ENCODE measurements at places on chromosomes 2 and 18.

GRCh38 chr2:129641371-129641770 lies 338.1 kb upstream of the RAB6C start:
- DNase-seq = no peak

- no peak for DNase-seq
Measured at GRCh38 chr2:23589220-23589647, 204.3 kb downstream of the KLHL29 start.

DNA sequence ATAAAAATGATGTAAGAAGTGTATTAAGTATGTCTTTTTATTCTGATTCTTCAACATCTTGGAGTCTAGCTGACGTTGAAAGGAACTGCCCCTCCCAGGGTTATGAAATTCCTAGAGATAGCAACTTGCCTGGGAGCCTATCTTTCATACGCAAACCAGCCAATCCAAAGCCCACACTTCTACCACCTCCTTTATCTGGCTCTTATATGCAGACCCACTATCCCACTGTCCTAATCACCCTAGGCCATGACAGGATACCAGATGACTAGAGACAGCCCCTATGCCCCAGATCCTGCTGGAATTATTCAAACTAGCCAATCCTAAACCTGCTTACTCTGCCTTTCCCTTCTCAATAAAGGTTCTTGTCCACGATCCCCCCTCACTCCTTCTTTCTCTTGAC lies 11.8 kb upstream of the CDC42EP3 start:
- DNase-seq = no peak

DNA sequence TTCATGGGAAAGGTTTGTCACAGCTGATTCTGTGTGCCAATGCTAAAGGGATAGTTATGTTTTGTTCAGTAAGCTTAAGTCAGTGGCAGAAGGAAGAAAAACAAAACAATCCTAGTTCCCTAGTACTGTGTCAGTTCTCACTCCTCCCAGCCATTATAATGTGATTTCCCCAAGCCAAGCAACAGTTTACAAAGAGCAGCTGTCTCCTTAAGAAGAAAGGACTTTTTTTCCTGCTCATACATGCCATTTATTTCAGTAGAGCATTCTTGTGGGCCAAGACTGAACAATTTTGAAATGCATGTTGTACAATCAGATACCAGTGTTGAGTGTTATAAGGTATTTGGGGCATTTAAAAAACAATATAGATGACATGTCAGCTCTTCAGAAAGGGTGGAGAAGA lies 52.1 kb downstream of the NEMP2 start:
- DNase-seq = no peak

DNA sequence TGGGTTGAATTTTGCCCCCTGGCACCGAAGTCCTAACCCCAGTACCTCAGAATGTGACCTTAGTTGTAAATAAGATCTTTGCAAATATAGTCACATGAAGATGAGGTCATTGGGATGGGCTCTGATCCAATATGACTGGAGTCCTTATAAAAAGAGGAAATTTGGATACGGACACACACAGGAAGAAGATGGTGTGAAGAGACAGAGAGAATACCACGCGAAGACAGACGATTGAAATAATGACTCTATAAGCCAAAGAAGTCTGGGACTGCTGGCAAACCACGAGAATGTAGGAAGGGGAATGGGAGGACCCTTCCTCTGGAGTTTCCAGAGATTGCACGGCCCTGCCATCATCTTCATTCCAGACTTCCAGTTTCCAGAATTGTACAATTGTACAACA lies 98.6 kb downstream of the CPO start:
- DNase-seq = no peak

DNA sequence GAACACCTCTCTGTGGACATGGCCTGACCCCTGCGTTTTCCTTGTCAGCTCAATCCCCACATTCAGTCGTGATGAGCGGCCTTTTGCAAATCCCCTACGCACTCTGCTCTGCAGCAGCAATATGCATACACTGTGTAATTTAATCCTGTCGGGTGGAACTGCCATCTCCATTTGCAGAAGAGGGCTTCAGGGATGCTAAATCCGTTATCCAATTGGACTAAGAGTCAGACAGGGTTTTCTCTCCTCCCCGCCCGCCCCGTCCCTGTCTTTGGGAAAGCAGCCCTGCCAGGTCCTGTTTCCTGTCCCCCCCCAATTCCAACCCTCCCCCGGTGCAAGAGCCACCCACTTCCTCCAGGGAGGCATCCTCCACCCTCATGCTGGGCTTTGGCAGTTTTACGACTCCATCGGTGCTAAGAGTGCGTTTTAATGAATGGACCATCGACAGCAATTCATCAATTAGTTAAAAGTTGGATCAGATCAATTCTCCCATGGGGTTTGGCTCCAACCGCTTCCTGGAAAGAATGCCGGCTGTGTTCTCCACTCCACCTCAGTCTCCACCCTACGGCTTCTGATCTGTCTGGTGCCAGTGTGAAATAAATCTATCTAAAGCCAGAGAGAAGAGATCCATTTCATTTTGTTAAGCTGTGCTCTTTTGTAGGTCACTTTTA lies 53.5 kb upstream of the ASAP2 start:
- DNase-seq = no peak

GRCh38 chr2:194252127-194252526 lies 1404.9 kb upstream of the SLC39A10 start:
- no peak for DNase-seq

GRCh38 chr2:127045792-127046501 lies 61.0 kb downstream of the BIN1 start:
- DNase-seq = no peak

DNA sequence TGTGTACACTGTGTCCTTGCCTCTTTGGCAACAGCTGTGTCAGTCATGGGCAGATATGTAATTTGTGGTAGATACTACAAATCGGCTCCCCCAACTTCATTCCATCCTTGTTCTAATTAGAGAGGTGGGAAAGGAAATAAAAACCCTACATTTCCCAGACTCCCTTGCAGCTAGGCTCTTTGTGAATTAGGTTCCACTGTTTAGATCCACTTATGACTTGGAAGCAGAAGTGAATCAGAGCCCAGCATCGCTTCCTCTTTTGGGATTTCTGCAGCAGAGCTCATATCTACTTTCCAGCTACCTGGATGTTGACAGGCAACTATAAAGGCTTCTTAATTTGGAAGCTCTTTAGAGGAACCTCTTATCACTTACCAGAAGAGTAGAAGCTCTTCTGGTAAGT lies 34.1 kb upstream of the NARS1 start:
- no peak for DNase-seq

GRCh38 chr2:239731422-239731821 lies 293.7 kb downstream of the NDUFA10 start:
- no peak for DNase-seq

DNA sequence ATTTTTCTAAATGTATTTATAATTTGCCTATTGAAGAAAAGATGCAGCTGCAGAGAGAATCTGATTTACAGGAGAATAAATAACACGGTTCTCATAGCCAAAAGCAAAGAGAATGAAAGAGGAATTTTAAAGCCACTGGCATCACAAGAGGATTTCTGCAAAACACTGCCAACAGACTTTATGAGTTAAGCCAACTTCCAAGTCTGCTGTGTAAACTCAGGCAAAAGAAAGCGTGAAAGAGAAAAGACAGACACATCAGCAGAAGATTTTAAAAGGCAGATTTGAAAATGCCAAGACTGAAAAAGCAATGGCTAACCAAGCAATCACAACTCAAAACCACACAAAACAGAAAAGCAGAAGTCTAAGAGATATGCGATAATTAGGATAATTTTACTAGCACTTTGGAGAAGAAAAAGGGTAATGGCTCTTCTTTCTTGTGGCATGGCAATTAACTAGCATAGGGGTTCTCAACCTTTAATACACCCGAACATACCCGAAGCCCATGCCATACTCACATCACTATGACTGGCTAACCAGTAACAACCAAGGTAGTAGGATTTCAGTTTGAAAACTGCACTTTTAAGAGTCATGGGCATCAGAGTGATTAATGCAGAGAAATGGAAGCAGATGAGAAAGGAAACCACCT lies 4.9 kb downstream of the DARS1 start:
- no peak for DNase-seq

- no peak for DNase-seq
Measured at GRCh38 chr18:57984490-57985115, 59.4 kb upstream of the NEDD4L start.

DNA sequence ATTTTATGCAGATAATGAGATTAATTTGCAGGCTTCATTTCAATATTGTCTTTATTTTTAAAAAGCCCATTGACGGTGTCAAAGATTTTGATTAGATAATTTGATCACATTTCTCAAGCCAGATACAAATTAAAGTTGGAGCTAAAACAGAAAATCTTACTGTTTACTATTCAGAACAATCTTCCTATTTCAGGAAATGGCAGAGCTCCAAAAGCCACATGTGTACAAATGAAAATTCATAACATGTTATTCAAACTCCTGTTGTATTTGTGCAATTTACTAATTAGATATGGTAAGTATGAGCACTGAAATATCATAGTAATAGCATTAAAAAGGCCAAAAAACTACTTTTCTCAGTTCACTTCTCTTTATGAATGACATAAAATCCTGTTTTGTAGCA lies 682.9 kb downstream of the KCNJ3 start:
- DNase-seq = no peak

DNA sequence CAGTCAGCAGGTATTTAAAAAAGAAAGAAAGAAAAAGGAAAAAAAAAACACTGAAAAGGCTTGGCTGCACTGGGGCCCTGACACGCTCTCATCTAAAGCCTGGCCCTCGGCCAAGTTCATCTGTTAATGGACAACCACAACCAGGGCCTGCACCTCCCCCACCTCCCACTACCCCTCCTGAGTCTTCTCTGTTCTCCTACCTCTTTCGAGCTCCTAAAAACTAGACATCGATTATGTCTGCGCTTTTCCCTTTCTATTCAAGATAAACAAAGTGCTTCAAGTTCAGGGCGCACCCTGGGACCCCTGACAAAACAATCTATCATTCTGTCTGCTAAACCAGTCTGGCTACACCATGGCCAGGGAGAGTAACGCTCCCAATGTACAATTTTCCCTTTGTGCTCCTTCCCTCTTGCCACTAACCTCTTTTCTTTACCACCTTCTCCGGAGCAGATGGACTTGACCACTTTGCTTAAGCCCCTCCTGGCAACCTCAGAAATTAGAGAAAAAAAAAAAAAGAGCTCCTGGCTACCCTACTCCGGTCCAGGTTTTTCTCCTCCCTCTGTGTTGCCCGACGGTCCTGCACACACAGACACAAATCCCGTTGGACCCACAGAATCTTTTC lies 22.7 kb downstream of the BCL11A start:
- no peak for DNase-seq

- DNase-seq = no peak
Measured at GRCh38 chr2:128405981-128406613, 87.4 kb upstream of the HS6ST1 start.

DNA sequence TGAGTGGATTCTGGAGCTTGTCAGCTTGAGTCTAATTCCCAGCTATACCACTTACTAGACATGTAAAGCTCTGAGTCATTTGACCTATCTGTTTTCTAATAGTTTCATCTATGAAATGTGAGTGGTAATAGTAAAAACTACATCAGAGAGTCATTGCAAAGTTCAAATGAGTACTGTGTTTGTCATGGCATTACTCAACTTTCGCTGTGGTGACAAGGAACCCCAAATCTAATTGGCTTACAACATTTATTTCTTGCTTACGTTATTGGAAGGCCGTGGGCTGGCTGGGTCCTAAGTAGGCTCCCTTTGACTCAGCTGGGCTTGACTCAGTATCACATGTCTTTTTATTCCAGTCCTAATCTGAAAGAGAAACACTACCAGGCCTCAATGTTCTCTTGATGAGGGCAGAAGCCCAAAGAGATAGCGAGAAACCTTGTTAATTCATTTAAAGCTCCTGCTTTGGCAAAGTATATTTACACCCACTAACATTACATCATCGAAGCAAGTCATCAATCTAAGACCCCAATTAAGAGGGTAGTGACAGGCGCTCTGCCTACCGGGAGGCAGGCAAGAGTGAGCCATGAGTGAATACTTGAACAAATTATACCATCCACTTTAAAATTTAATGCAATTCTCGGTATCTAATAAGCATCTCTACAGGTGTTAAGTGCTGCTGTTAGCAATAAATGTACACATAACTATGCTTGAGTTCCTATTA lies 431.8 kb upstream of the SPHKAP start:
- DNase-seq = no peak

- no peak for DNase-seq
Measured at GRCh38 chr2:47187069-47187468, 32.0 kb upstream of the STPG4 start.

DNA sequence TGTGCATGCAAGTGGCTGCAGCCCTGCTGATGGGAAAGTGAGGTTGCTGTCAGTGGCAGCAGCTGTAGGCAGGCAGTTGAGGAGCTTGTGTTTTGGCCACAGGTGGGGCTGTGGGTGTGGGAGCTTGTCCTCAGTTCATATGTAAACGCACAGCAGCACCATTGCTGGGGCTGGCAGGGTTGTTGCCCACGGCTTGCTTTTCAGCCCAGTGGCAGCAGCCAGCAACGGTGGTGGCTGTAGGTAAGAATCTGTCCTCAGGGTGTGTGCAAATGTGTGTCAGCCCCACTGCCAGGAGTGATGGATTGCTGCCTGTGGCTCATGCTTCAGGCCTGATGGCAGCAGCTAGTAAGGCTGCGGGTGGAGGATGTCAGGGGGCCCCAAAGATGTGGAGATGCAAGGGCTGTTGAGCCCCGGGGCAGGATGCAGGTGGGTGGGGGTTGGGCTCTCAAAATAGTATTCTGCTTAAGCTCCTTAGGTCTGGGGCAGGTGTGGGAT lies 141.3 kb upstream of the THUMPD2 start:
- no peak for DNase-seq

DNA sequence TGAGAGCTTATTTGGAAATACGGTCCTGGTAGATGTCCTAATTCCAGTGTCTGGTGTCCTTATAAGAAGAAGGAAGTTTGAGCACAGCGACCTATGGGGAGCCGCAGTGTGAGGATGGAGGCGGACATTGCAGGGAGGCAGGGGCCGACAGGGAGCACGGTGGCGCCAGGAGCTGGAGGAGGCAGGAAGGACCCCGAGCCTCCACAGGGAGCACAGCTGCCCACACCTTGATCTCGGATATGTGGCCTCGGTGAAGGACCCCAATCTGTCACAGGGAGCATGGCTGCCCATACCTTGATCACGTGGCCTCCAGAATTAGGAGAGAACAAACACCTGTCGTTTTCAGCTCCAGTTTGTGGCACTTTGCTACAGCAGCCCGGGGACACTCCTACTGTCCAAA lies 461.6 kb upstream of the SALL3 start:
- DNase-seq = no peak

GRCh38 chr18:48441405-48441881 lies 32.3 kb upstream of the ZBTB7C start:
- DNase-seq = no peak

Measured in stimulated activated CD4-positive, alpha-beta T cell treated with anti-CD3 and anti-CD28 coated beads, Interleukin-4, amount 100 ng/mL, for 24 hours (primary cell).